ENCODE measurements at places on chromosomes 11 and 22.

DNA sequence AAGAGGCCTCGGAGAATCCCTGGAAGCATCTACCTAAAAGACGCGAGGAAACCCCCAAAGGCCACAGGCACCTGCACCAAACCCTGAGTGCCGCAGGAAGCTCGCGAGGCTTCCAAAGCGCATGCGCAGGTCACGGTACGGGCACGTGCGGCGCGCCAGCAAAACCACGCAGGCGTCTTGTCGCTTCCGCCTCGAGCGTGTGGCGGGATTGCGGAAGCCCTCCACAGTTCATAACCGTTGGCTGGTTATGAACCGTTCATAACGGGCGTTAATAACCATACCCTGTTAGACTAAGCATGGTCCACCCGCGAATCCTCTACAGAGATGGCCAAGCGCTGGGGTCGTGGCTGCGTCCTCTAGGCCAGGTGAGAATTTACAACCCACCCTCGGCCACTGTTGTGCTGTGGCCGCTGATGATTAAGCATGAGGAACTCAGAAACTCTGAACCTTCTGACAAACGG, 46.4 kb downstream of the MORC2 start:
- DNase-seq: peak; percentile 88

- DNase-seq: no peak
Observed at GRCh38 chr11:32698579-32698978, 95.9 kb downstream of the CCDC73 start.

GRCh38 chr22:45008751-45009605, 827 bp downstream of the PHF21B start:
- DNase-seq: no peak

GRCh38 chr11:119709638-119710346, 19.2 kb downstream of the NECTIN1 start:
- no peak for DNase-seq

- DNase-seq: no peak
Observed at GRCh38 chr11:130779943-130780342, 136.3 kb downstream of the SNX19 start.
